ENCODE measurements at places on chromosomes 5 and 9.

GRCh38 chr5:73983644-73984043 lies 357.6 kb downstream of the ARHGEF28 start:
- no peak for DNase-seq

GRCh38 chr5:2797160-2797559 lies 45.7 kb upstream of the IRX2 start:
- no peak for DNase-seq

- DNase-seq, result no peak
Observed at GRCh38 chr5:16539169-16539666, 73.6 kb upstream of the ZNF622 start.

GRCh38 chr9:88645879-88646199 lies 110.9 kb downstream of the NXNL2 start:
- no peak for DNase-seq

- DNase-seq, result no peak
Observed at GRCh38 chr5:67333171-67333570, 136.6 kb upstream of the CD180 start.

Measured in activated CD4-positive, alpha-beta T cell treated with anti-CD3 and anti-CD28 coated beads for 48 hours (primary cell).